Effector memory CD4-positive, alpha-beta T cell (primary cell): ENCODE measurements at places on chromosomes 7 and 10.

DNA sequence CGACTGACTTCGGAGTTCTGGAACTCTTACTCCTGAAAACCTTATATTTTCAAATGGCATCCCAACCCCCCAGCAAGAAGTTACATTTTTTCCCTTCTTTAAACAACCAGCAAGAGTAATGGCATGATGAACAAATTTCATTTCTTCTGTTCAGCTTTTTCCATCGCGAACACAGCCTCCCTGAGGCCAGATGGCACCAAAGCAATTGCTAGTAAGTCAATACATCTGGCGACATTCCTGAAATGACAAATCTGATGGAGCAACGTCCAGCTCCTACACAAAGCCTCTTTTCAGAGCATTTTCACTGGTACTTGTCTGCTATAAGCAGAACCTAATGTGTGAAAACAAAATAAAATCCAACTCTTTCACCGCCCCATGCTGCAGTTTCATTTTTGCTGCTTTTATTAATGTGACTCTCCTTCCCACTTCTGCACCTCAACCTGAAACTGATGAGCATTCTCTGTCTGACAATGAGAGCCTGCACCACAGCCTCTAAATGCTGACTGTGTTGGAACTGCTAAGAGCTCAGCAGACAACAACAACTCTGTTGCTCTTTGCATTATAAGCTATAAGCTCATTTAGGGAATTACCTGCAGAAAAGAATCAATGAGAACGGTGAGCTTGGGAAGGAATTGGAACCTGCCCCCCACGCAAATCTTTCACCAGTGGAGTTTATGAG lies 229.8 kb downstream of the FGFR2 start:
- DNase-seq, result no peak

GRCh38 chr10:96683710-96684109 lies 36.6 kb downstream of the PIK3AP1 start:
- DNase-seq, result no peak

GRCh38 chr10:100245484-100246220 lies 16.3 kb upstream of the CHUK start:
- DNase-seq, result no peak

- DNase-seq, result no peak
Measured at GRCh38 chr7:37784015-37784414, 64.4 kb upstream of the NME8 start.

- no peak for DNase-seq
Measured at GRCh38 chr10:7794251-7795026, 6.5 kb downstream of the ATP5F1C start.

GRCh38 chr10:11156480-11156879 lies 138.8 kb downstream of the CELF2 start:
- DNase-seq, result peak; percentile 32

GRCh38 chr7:95614442-95614940 lies 18.2 kb upstream of the PDK4 start:
- no peak for DNase-seq

DNA sequence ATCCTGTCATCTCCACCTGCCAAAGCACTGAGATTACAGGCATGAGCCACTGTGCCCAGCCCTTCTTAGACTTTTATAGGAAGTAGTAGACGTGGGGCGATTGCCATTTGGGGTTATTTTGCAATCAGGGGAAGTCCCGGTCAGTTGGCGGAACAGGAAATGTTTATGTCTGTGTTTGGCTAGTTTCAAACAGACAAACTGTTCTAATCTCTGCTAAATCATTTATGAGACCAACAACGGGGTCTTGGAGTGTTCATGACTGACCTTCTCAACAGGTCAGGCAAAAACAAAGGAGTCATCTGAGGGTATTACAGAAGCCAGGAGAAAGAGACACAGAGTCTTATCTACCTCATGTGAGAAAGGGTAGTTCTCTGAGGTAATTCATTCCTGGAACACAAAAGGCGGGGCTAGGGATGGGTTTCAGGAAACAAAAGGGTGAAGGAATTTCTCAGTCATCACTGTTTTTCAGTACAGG lies 6.6 kb upstream of the TPK1 start:
- DNase-seq, result no peak

GRCh38 chr7:22433710-22434460 lies 66.1 kb downstream of the STEAP1B start:
- DNase-seq, result no peak

DNA sequence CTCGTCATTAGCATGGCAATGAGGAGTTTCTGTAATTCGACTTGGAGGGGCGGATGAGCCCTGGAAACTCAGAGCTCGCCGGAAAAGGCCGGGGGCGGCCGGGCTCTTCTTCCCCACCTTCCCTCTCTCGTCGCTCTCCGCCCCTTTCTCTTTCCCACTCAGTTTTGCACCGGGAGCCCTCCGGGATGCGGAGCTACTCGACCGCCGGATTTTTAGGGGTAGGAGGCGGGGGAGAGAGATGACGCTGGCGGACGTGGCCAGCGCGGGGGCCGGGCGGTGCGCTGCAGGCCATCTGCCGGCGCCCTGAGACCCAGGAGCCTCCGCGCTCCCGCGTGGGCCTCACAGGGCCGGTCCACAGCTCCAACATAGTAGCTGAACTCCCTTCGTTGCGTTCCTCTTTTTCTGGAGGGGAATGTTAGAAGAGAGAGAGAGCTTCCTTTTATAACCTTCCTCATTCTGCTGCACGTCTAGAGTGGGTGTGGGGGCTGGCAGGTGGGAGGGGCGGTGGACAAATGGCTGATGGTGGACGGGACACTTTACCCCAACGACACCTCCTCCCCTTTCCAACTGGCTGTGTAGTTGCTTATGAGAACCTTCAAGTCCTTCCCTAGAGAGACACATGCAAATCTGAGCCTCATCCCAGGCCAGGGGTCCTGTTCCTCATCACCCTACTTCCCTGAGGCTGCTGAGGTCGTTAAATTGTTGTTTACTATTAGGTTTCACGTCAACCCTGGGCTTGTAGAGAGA lies 1.1 kb upstream of the HOXA1 start:
- no peak for DNase-seq

DNA sequence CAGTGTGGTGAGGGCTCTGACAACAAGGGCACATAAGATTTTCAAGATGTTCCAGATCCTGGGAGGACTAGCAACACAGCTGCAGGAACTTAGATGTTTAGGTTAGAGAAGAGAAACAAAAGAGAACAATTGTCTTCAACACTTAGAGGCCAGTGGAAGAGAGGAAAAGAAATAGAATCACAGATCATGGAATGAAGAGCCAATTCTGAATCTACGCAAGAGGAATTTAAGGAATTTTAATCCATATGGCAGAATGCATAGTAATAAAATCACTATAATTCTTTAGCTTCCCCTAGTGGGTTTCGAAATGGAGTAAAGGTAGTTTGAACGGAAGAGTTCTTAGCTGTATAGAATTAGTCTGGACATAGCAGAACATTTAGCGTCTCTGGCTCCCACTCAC lies 114.6 kb upstream of the LRRTM3 start:
- DNase-seq, result no peak

GRCh38 chr10:129716881-129717280 lies 247.2 kb downstream of the EBF3 start:
- no peak for DNase-seq

GRCh38 chr10:130230036-130230435 lies 93.8 kb downstream of the GLRX3 start:
- DNase-seq, result no peak

DNA sequence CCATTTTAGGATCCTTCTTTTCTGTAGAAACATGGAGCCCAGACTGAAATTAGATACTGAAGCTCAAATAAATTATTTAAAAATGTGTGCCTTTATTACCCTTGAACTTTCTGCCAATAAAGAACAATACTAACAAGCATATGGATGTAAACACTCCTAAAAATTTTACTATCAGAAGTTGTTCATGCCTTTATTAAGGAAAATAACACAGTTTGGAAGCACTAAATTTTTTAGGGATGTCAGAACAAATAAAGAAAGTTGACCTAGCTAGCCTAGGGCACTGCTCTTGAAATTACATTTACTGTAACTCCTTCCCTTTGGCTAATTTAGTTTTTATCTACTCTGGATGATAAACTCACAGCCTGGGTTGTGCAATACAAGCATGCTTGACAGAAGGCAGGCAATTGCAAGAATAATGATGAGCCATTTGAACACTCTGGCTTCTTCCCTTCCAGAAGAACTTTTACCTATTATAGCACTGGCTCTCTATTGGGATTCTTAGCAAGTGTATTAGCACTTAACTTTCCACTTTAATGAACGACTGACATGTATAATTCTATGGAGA lies 351.7 kb upstream of the C7orf33 start:
- no peak for DNase-seq

GRCh38 chr10:108721874-108722273 lies 1201.4 kb downstream of the XPNPEP1 start:
- DNase-seq, result no peak

GRCh38 chr10:73843261-73843660 lies 31.1 kb downstream of the CAMK2G start:
- no peak for DNase-seq

DNA sequence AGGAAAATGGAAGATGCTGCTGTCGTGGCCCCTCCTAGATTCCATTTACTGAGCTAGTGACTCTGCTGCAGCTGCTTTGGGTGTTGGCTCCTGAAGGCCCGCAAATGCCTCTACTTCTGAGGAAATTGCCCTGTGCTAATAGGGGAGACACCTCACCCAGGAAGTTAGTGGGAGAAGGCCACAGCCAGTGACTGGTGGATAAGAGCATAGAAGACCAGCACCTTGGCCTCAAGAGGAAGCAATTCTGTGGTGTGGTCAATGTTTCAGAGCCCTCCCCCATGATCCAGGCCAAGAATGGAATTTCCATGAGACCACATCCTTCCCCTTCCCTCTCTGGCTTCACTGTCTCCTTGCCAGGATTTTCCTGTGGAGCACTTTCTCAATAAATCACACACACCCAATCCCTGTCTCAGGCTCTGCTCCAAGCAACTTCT lies 25.0 kb upstream of the FZD1 start:
- DNase-seq, result no peak

GRCh38 chr7:128235471-128235870 lies 5.6 kb upstream of the LEP start:
- DNase-seq, result no peak

GRCh38 chr7:29445736-29446135 lies 117.9 kb upstream of the PRR15 start:
- DNase-seq, result no peak

GRCh38 chr10:110764378-110764777 lies 107.3 kb upstream of the PDCD4 start:
- no peak for DNase-seq

DNA sequence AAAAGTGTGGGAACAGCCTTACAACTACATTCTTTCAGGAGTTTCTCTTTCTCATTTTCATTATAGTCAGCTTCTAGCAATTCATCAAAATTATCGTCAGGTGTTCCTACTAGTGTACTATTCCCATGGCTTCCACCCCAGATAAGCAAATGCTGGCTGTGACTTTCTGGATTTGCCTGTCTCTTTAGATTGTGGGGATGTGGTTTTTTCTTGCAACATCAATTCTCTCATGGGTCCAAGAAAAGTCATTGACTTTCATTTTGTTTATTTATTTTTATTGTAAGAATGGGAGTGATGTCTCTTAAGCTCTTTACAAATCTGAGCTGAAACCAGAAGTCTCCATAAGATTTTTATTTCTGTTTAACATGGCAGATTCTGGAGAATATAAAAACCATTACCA lies 349.7 kb upstream of the SEMA3C start:
- no peak for DNase-seq

DNA sequence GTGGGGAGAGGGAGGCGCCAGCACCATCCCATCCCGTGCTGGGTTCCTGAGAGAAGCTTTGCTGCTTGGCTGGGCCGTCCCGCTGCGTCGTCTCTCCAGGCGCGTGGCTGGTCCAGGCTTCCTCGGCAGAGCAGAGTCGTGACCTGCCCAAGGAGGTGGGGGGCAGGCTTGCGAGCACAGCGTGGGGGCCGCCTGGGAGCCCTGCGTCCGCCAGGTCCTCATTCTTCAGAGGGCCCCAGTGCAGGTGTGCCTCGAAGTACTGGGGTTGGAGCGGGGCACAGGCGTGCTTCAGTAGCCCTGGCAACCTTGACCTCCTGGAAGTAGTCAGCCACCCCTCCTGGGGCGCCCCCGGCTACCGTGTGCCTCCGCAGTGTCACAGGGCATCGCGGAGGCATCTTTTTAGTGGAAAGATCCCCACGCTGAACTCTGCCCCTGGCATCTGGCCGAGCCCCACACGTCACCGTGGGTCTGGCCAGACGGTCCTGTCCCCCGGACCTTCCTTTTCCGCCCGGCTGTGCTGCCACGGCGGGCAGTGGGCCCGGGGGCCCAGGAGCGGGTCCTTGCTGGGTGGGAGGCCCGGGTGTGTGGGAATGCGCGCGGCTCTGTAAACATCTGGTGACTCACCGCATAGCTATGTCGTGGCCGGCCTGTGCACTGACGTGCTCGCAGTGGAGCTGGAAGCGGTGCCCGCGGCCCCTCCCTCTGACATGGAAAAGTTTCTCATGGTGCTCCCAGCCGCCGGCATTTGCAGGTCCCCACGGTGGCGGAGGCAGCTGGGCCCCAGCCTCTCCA lies 6.4 kb downstream of the MAFK start:
- DNase-seq, result no peak

- DNase-seq, result no peak
Measured at GRCh38 chr7:34081935-34082334, 176.6 kb downstream of the BMPER start.

DNA sequence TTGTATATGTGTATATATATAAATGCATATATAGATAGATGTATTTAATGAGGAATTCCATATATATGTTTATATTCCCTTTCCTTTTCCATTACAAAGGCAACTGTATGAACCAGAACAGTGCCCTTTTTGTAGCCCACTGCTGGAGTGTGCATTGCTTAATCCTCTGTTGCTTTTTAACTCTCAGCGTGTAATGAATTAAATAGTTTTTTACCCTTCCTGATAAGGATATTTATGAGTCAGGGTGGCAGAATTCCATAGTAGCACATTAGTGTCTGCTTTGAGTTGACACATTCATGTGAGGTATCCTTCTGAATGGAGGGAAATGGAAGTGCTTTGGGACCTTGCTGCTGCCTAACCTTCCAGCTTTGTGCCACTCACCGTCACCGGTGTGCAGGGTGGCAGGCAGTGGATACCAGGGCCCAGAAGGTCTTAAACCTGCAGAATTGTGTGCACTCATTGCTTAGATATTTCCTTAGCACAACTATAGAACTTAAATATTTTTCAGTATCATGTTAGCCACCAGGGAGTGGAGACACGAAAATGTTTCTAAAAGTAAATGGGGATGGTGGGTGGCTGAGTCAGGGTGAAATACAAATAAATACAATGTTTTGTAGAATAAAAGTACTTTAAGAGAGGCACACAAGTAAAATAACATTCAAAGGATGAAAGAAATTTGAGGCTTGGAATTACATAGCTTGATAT lies 117.9 kb downstream of the SND1 start:
- no peak for DNase-seq

- DNase-seq, result no peak
Measured at GRCh38 chr10:131254859-131255252, 56.7 kb downstream of the TCERG1L start.

DNA sequence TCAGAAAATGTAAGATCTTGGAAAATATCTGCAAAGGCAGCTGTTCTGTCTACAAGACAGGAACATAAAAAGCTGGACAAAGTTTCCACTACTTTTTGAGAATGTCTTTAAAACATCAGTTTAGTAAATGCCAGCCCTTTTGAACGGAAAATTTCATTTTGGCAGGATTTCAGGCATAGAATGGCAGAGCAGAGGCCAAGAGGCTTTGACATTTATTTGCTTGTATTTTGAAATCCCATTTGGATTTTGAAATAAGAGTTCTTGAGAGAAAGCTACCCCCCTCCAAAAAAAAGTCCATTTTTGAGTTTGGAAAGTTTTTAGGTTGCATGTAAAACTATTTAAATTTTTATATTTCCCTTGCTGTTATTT lies 3.1 kb upstream of the ETV1 start:
- no peak for DNase-seq

GRCh38 chr7:107922886-107923285 lies 31.9 kb downstream of the DLD start:
- no peak for DNase-seq
